ENCODE measurements at places on chromosomes 3 and 15.

DNA sequence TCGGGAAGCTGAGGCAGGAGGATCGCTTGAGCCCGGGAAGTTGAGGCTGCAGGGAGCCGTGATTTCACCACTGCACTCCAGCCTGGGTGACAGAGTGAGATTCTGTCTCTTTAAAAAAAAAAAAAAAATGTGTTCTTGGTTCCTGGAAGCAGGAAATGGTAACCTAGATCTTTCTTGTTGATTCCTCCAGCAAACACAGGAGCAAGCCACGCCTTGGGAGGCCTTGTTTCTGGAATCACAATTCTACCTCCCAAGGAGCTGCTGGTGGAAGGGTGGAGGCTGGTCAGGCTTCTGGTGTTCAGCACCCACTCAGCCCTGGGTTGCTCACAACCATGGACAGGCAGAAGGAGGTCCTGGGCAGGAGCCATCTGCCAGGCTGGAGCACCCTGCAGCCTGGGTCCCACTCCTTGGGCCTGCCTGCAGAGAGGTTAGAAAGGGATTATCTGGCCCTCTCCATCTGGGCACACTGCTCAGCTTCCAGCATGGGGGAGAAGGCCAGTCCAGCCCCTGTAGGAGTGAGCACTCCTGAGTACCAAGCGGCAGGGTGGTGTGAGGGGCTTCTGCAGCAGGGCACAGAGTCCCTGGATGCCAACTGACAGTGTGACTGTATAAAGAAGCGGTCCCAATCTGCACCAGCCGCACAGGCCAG is 65.6 kb downstream of the ABTB1 start:
- peak; percentile 22 for DNase-seq

DNA sequence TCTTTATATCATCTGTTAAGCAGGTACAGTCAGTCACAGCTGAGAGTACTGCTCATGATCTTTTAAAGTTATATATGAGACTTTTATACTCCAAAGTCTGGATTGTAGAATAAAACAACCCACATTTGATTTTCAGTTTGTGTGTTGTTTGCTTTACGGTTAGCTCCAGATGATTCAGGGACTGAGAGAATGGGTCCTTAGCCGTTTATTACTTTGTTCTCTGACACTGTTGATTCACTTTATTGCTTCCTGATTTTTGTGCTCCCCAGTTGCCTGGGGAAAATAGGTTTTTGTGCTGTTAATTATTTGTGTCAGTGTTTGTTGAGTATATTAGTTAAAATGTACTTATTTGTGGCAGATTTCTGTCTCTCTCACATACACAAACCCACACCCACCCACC is 8.6 kb upstream of the EBLN2 start:
- no peak for DNase-seq

DNA sequence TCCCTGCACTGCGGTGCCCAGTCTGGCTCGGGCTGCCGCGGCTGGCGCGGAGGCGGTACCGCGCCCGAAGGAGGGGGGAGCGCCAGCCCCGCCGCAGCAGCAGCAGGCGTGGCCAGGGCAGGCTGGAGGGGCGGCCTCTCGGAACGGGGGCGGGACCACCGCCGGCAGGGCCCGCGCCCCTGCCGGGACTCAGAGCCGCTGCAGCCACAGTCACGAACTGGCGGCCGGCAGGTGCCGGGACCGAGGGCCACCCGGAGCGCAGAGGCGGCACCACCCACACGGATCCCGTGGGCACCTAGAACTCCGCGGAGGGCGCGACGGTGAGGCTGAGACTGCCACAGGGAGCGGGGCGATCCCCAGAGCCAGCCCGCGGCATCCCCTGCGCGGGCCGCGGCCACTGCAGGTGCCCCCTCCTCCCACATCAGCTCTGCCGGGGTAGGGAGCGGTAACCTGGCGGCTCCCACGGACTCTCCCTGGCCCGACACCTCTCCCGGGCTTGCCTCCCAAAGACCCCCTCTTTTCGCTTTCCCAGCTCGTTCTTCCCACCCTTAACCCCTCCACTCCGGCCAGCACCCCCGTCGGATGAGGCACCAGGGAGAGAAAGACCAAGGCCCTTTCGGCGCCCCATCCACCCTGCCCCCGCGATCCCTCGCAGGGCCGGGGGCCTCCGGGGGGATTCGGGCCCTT is at the start of gene VWA5B2:
TSS of gene VWA5B2 (plus strand) at position 192 of the 687 bp plus-strand sequence. CDS start 944 bp downstream, outside the sequence.
- peak; percentile 81 for DNase-seq

DNA sequence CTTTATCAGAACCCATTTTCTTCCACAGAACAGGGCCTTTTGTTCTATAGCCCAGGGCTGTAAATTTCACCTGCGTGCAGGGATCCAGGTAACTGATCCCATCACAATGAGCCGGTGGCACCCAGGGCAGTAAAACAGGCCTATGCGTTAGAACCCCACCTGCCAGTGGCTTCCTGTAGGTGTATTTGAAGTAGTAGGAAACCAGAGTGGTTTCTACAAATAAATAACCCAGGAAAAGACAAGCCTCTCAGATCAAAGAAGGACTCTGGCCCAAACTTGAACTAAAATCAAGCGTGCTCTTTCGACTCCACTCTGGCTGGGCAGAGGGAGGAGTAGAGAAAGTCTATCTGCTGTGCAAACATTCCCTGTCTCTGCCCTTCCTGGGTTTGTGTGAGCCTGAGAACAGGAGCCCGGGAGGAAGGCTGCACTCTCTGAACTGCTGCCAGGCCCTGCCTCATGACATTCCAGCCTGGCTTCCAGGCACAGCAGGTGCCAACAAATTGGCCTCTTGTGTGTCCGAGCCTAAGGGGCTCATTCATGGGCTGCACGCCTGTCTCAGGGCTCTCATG is 77.7 kb downstream of the CEMIP start:
- no peak for DNase-seq

GRCh38 chr3:133268726-133269134 is 131.1 kb upstream of the BFSP2 start:
- DNase-seq: no peak

- no peak for DNase-seq
Observed at GRCh38 chr15:90839187-90840071, 29.0 kb upstream of the FURIN start.
